ENCODE measurements at places on chromosomes 2 and 18.

- no peak for DNase-seq
Observed at GRCh38 chr2:86499326-86499725, 58.2 kb downstream of the KDM3A start.

GRCh38 chr2:34242763-34243123 lies 643.6 kb upstream of the FAM98A start:
- no peak for DNase-seq

DNA sequence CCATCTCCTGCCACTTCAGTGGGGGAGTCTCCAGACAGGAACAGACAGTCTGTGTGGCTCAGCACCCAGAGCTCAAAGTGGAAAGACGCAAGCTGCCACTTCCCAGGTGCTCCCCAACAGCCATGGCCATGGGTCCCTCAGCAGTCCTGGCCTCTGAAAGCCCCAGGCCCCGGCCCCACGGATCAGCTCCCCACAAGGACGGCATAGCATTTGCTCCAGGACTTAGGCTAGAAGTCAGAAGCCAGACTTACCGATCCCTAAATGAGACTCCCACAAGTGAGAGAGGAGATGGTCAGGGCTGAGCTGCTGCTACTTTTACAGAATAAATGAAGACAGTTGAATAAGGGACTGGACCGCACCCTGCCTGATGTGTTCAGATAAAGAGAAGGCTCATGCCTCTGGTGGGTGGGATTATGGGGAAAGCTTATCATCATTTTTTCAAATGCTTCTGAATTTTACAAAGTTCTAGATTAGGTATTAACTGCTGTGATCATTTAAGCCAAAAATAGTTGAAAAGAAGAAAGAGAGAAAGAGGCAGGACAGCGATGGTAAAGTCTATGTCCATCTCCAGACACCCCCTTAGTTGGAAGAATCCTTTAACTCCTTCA lies 50.5 kb downstream of the ADD2 start:
- no peak for DNase-seq

GRCh38 chr2:174694196-174694878 lies 69.9 kb downstream of the CHRNA1 start:
- no peak for DNase-seq

DNA sequence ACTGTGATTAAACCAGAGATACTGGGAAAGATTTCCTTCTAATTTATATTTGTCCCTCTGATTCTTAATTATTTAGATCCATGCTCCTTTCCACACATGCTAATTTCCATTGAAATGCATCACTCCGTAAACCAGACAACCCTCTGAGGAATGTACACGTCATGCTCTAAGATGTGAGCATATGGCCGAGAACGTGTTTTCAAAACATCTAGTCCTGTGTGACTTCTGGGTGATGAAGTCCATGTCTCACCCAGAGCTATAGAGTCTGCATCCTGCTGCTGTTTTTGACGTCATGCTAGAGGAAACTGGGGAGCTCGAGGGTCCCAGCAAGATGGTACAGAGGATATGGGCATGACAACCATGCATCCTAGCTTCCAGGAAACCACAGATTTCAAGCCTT lies 53.6 kb downstream of the CAPN13 start:
- no peak for DNase-seq

DNA sequence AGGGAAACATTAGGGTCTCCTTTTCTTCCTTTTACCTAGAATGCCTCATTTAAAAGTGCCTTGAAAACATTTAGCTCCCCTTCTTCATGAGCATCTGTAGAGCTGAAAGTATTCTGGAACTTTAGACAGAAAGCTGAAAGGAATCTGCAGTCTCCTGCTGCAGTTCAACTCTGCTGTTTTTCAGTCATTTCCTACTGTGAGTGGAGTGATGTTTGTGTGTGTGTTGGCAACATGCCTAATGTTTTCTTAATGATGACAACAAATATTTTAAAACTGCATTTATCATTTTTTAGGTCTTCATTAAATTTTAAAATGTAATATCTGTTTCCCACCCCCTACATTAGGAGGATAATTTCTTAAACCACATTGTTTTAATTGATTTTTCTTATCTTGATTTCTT lies 66.6 kb downstream of the TWSG1 start:
- DNase-seq: no peak

DNA sequence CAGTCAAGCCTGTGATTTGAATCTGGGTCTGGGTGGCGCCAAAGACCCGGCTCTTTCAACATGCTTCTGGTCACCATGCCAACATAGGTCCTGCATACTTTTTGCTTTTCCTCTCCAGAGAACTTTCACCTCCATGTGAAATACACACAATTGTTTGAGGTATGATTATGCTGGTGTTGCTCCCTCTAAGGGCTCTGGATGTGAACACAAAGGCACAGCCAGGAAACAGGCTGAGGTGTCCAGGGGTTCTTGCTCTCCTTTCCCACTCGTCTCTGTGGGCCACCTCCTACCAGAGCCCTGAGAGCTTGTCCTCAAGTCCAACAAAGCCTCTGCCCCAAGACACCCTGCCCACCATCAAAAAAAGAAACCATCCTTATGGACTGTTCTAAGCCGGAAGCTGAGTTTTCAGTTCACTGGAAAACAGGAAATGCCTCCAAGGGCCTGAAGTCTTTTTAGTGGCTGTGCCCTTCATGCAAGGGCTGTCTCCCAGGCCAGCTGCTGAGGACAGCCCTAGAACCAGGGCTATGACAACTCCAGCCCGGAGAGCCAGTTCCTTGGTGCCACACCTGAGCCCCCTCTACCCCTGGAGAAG lies 100.2 kb upstream of the EPAS1 start:
- DNase-seq: no peak

DNA sequence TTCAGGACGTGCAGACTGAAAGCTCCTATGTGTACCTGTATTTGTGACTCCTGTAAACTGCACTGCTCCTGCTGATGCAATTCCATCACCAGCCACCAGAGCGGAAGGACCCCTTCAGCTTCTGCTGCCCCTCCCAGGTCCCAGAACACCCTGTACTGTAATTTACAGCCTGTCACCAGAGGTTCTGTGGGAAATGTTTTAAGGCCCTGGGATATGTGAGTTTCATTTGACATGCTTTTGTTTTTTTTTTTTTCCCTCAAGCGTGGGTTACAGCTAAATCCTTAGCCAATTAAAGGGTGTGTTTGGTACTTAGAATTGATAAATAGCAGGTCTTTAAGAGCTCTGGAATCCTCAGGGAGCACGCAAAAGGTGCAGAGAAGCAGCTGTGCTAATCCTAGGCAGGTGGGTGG lies 79.4 kb downstream of the KCTD1 start:
- no peak for DNase-seq

DNA sequence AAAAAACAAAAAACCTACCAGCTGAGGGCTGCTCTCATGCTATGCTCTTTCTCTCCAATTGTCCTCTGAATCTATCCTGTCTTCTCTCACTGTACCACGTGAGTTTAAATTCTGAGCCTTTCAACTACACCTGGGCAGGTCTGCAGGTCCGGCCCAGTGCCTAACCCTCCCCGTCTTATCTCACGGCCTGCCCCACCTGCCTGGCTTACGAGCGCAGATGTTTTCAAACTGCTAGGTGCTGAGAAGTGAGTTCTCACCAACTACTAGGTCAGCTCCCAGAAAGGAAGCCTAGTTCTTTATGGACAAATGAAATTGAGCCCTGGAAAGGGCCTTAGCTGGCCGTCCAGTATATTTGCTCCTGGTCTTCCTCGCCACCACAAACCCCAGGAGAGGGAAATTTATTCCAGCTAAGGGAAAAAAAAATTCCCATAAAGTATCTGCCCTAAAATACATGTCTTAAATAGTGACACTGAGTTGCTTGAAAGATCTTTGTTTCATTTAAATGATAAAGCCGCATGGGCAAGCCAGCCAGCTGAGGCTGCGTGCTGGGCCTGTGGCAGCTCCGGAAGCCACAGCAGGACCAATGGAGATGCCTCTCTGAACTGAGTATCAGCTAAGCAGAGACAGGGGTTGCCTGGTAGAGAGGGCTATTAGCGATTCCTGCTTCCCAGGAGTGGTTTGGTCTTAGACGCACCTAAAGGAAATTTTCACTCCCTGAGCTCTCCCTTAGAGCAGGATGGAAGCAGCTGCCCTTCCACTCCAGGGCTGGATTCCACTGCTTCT lies 92.5 kb upstream of the NCK2 start:
- no peak for DNase-seq

DNA sequence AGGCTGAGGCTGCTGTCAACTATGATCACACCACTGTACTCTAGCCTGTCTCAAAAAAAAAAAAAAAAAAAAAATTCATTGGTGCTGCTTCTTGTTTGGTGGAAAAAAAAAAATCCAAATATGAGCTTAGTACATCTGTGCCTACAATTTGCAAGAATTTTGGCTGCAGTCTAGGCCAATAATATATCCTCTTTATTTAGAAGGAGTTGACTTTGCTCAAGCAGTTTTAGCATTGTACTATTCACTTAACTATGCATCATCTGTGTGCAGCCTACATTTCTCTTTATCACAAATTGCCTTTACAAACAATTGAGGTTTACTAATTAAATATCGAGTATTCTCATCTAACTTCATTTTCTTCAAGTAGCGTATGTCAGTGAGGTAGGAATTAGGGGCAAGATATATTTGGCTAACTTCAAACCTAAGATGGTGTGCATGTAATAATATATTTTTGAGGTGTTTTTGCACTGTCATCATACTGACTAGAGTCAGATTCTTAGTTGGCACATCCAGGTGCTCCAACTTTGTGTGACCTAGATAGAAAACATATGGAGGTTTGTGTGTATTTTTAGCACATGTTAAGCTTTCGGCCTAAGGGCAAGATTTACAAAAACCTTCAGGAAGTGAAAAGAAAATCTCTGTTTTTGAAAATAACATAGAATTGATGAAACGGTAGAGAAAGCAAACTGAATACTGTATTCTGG lies 51.8 kb downstream of the PMS1 start:
- DNase-seq: no peak

GRCh38 chr2:197710424-197711042 lies 5.4 kb downstream of the MARS2 start:
- DNase-seq: no peak

GRCh38 chr2:73851274-73851673 lies 22.5 kb downstream of the STAMBP start:
- DNase-seq: no peak

DNA sequence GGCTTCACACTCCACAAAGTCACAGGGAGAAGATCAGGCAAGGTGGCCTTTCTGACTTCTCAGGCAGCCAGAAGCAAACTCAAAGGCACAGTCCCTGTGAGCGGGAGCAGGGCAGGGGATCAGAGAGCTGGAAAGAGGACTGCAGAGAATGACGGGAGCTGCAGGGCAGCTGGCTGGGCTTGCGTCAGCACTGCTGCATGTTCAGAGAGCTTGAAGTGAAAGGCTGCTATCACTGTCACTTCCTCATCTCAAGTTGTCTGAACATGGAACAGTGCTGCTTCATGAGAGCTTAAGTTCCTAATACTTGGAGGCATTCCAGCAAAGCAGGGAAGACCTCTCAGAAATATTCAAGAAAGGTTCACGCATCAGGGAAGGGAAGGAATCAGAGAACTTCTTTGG lies 20.4 kb downstream of the TGFBRAP1 start:
- no peak for DNase-seq

GRCh38 chr2:127634066-127634617 lies 11.8 kb upstream of the GPR17 start:
- DNase-seq: no peak

GRCh38 chr18:3219241-3219630 lies 532 bp downstream of the MYOM1 start:
- no peak for DNase-seq
